ENCODE measurements at places on chromosomes 5 and 9. TPM values are rescaled to one million over a fixed set of nuclear protein-coding genes. Genes with fewer than 3 reads are reported as not detected.

DNA sequence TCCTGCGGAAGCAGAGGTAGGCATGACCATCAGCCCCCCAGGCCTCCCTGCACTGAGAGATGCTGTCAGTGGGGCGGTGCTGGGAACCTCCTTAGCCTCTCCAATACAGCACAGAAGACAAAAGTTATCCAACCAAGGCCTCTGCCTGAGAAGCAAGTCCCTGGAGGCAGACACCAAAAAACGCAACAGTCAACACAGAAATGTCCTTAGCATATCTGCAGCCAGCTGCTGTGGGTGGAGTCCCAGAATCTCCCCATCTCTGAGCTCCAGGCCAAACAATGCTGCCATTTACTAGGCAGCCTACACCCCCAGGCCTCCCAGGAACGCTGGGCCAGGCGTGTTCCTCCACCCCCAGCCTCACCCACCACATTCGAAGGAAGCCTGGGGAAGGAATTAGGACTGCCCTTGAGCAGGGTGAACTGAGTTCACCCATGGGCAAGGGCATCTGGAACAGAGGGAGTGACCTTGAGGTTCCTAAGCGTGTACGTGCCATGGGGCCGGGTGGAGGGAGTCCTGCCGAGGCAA, 43.7 kb downstream of the STK10 start:
- peak overlapping the region; percentile 85 for H3K27ac ChIP-seq
- no peak for DNase-seq
- peak overlapping the region; percentile 60 for H3K4me3 ChIP-seq
- peaks cover 52% of the 10 kb centered on the region for H3K4me1 ChIP-seq

- H3K4me3 ChIP-seq, result no peak overlapping the region
- no peak overlapping the region for H3K27ac ChIP-seq
- no peaks in the 10 kb centered on the region for H3K4me1 ChIP-seq
Observed at GRCh38 chr9:92895812-92896436, 18.1 kb upstream of the ZNF484 start.

Gene INIP
- 40.8 TPM for polyA plus RNA-seq

Gene CKMT2
- polyA plus RNA-seq, result not detected

DNA sequence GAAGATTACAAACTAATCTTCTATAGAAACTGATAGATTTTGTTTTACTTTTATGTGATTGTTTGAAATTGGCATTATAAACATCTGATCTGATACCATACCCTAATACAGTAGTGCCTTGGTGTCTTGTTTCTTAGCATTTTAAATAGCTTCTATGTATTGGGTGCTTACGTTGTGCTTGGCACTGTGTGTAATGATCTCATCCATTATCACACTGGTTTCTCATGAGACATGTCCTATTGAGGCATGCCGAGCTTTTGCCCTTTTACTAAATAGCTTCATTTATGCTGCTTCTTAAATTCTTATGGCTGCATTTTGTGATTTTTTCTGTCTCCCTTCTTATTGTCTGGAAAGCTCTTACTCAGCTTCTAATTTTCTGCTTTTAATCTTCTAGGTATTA, 48.2 kb upstream of the TLR4 start:
- no peak for DNase-seq
- no peaks in the 10 kb centered on the region for H3K4me1 ChIP-seq
- H3K36me3 ChIP-seq, result no peaks in the 10 kb centered on the region
- H3K4me3 ChIP-seq, result no peak overlapping the region
- peaks cover 8% of the 10 kb centered on the region for H3K27me3 ChIP-seq
- no peak overlapping the region for H3K27ac ChIP-seq

Gene CXCL14
- not detected for polyA plus RNA-seq

GRCh38 chr9:89943309-89943708, 338.5 kb downstream of the GADD45G start:
- H3K4me3 ChIP-seq, result no peak overlapping the region
- H3K36me3 ChIP-seq, result no peaks in the 10 kb centered on the region
- peaks cover 3% of the 10 kb centered on the region for H3K4me1 ChIP-seq
- H3K27ac ChIP-seq, result no peak overlapping the region
- no peaks in the 10 kb centered on the region for H3K27me3 ChIP-seq
- no peak for DNase-seq

DNA sequence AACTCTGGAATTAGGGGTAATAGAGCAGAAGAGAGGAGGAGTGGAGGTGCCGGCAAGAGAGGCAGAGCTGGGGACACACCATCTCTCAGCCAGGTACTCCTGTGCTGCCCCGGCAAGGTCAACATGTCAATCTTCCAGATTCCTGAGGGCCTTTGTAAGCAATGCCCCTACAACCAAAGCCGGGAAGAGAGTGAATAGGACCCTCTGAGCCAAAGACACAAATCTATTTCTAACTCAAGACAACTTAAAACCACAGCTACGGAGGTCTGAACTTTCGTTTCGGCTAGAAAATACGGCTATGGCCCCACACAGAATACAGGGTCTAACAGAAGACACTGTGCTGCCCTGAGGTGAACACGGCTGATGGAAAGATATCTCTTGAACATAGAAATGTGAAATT, 66.6 kb downstream of the SERINC5 start:
- peaks cover 57% of the 10 kb centered on the region for H3K4me1 ChIP-seq
- H3K27me3 ChIP-seq, result no peaks in the 10 kb centered on the region
- H3K4me3 ChIP-seq, result no peak overlapping the region
- peak overlapping the region; percentile 9 for H3K27ac ChIP-seq
- H3K36me3 ChIP-seq, result peaks cover 12% of the 10 kb centered on the region
- DNase-seq, result no peak

Gene TMEM252
- polyA plus RNA-seq, result not detected

DNA sequence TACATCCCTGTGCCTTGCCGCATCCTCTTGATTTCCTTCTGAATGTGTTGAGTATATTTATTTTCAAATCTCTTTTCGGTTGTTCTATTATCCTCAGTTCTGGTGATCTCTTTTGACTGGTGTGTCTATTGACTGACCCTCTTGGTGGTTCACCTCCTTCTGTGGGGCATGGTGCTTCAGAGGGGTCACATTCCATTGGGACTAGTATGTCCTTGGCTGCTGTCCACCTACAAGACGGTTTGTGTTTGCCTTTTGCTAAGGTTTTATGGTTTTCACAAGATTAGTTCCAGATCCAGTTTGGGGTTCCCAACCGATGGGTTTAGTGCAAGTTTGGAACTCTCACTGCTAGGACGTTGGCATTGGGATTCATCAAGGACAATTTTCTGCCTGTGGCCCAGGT, 66.6 kb downstream of the PHF2 start:
- no peak overlapping the region for H3K27ac ChIP-seq
- no peak overlapping the region for H3K4me3 ChIP-seq
- H3K27me3 ChIP-seq, result no peaks in the 10 kb centered on the region
- DNase-seq, result no peak
- H3K4me1 ChIP-seq, result no peaks in the 10 kb centered on the region

Gene ZDHHC11B
- polyA plus RNA-seq, result not detected

GRCh38 chr5:2670940-2671339, 80.5 kb downstream of the IRX2 start:
- no peak overlapping the region for H3K4me3 ChIP-seq
- H3K27me3 ChIP-seq, result no peaks in the 10 kb centered on the region
- H3K36me3 ChIP-seq, result no peaks in the 10 kb centered on the region
- no peak overlapping the region for H3K27ac ChIP-seq
- no peaks in the 10 kb centered on the region for H3K4me1 ChIP-seq

Gene CTSV
- polyA plus RNA-seq, result not detected

GRCh38 chr5:14063691-14064090, 79.5 kb upstream of the TRIO start:
- H3K36me3 ChIP-seq, result no peaks in the 10 kb centered on the region
- no peaks in the 10 kb centered on the region for H3K4me1 ChIP-seq
- DNase-seq, result no peak
- no peak overlapping the region for H3K4me3 ChIP-seq
- H3K27me3 ChIP-seq, result peaks cover 20% of the 10 kb centered on the region

DNA sequence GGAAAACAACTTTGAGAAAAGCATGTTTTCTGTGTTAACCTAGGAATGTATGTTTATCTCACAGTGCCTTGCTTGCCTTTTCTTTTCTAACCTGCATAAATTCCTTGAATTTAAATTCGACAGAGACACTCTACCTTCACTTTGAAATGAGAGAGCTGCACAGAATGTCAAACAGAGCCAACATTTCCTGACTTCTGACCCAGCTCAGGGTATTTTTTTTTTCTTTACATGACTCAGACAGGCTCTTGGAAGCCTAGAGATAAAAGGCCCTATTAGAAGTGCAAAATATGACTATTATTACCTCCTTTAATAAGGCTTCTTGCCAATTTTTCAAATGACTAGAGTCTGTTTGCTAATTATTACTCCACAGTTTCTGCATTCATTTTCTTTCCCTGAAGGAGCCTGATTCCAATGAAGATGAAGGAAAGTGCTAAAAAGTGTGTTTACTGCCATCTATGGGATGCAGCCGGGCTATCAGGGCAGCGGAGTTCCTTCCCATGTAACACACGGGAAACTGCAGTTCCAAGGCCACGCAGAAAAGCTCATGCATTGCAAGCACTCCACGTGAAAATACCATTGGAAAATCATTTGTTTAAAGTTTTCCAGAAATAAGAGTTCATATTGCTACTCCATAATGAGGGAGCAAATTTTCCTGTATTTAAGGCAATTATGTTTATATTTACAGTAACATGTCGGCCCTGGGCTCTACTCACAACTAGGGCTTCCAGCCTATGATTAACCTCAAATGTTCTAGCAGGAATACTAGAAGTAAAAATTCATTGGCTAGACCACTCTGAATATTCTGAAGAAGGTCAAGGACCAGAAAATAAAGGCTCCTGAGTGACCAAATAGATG, 485.6 kb downstream of the ZSWIM6 start:
- H3K27ac ChIP-seq, result no peak overlapping the region
- no peaks in the 10 kb centered on the region for H3K4me1 ChIP-seq
- no peaks in the 10 kb centered on the region for H3K36me3 ChIP-seq
- DNase-seq, result no peak

- no peak for DNase-seq
- H3K4me1 ChIP-seq, result no peaks in the 10 kb centered on the region
- no peaks in the 10 kb centered on the region for H3K36me3 ChIP-seq
- H3K27me3 ChIP-seq, result no peaks in the 10 kb centered on the region
- H3K4me3 ChIP-seq, result no peak overlapping the region
- H3K27ac ChIP-seq, result no peak overlapping the region
Observed at GRCh38 chr9:86077276-86077675, 22.1 kb downstream of the GOLM1 start.

Gene SOHLH1
- polyA plus RNA-seq, result not detected

Gene NMRK1
- polyA plus RNA-seq, result 11.9 TPM

GRCh38 chr5:140574165-140574564, 9.5 kb downstream of the SLC35A4 start:
- no peak for DNase-seq
- peaks cover 5% of the 10 kb centered on the region for H3K36me3 ChIP-seq
- H3K4me3 ChIP-seq, result no peak overlapping the region
- H3K27ac ChIP-seq, result no peak overlapping the region

Gene DPYSL3
- not detected for polyA plus RNA-seq

DNA sequence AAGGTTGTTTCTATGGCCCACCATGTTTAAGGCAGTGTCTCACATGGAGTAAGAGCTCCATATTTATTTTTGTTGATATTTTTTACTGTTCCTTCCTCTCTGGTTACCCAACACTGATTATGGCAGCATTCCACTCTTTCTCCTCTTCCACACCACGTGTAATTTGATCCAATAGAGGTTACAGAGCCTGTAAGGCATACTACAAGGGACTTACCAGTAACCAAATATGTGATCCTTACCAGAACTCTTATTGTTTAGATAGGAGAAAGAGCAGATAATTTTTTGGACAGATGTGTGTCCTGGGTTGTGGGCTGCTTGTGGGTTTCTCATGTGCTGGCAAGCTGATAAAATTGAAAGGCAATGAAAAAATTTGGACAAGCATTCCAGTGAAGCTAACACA, 261.3 kb downstream of the TMEM167A start:
- no peaks in the 10 kb centered on the region for H3K36me3 ChIP-seq
- peaks cover 6% of the 10 kb centered on the region for H3K4me1 ChIP-seq
- H3K27ac ChIP-seq, result no peak overlapping the region
- no peak for DNase-seq
- no peak overlapping the region for H3K4me3 ChIP-seq

DNA sequence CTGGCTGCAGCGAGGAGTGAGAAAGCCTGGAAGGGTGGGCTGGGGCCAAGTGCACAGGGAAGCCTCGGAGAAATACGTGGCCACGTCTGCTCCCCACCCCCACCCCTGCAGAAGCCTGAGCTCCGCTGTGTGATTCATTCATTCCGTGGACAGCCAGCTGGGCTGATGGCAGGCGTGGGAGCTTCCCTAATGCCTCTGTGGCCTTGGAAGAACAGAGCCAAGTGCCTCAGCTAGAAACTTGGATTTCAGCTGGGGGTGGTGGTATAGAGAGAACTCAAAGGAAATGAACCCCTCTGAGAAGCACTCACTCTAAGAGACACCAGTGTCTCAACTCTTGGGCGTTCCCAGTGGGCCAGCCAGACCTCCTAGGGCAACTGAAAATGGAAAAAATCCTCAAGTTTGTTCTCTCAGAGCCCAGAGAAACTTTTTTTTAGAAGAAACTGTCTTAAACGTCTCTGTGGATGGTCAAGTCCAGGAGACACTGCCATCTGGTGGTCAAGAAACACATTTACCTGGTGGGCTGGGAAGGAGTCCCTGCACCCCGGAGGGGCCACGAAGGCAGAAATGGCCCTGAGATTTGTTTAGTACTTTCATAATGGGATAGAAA, 18.0 kb downstream of the ATOX1 start:
- no peak overlapping the region for H3K27ac ChIP-seq
- DNase-seq, result peak; percentile 46
- H3K27me3 ChIP-seq, result no peaks in the 10 kb centered on the region
- H3K4me1 ChIP-seq, result peaks cover 11% of the 10 kb centered on the region
- H3K4me3 ChIP-seq, result no peak overlapping the region

Gene SYK
- 261 TPM for polyA plus RNA-seq

Gene PCDHB2
- not detected for polyA plus RNA-seq

GRCh38 chr5:154501566-154501965, 23.5 kb upstream of the HAND1 start:
- no peak for DNase-seq
- H3K4me1 ChIP-seq, result peaks cover 13% of the 10 kb centered on the region
- H3K36me3 ChIP-seq, result no peaks in the 10 kb centered on the region
- H3K27ac ChIP-seq, result no peak overlapping the region

- H3K4me1 ChIP-seq, result no peaks in the 10 kb centered on the region
- no peaks in the 10 kb centered on the region for H3K27me3 ChIP-seq
- no peak overlapping the region for H3K4me3 ChIP-seq
- no peak overlapping the region for H3K27ac ChIP-seq
- DNase-seq, result no peak
Observed at GRCh38 chr5:157057459-157058370, 1.2 kb downstream of the HAVCR1 start.

Gene FGD3
- polyA plus RNA-seq, result 75.0 TPM

- no peaks in the 10 kb centered on the region for H3K4me1 ChIP-seq
- no peak overlapping the region for H3K27ac ChIP-seq
- no peaks in the 10 kb centered on the region for H3K36me3 ChIP-seq
- no peak for DNase-seq
- no peak overlapping the region for H3K4me3 ChIP-seq
- H3K27me3 ChIP-seq, result peaks cover 26% of the 10 kb centered on the region
Observed at GRCh38 chr9:135681161-135681560, 18.1 kb downstream of the LCN9 start.

- H3K27ac ChIP-seq, result no peak overlapping the region
- no peak overlapping the region for H3K4me3 ChIP-seq
- H3K4me1 ChIP-seq, result no peaks in the 10 kb centered on the region
- no peaks in the 10 kb centered on the region for H3K36me3 ChIP-seq
Observed at GRCh38 chr9:91500509-91501014, 76.9 kb upstream of the NFIL3 start.

Gene ZFP2
- 0.71 TPM for polyA plus RNA-seq

Gene SEMA6A
- polyA plus RNA-seq, result 1.3 TPM

Gene RAB3C
- not detected for polyA plus RNA-seq

Gene PPP3R2
- not detected for polyA plus RNA-seq

Gene RAI14
- 0.08 TPM for polyA plus RNA-seq

- no peaks in the 10 kb centered on the region for H3K27me3 ChIP-seq
- DNase-seq, result no peak
- H3K4me3 ChIP-seq, result no peak overlapping the region
- peaks cover 4% of the 10 kb centered on the region for H3K4me1 ChIP-seq
- H3K36me3 ChIP-seq, result no peaks in the 10 kb centered on the region
Observed at GRCh38 chr9:34027845-34028574, 20.7 kb downstream of the UBAP2 start.

Gene ANKRD31
- polyA plus RNA-seq, result not detected
